Stimulated activated CD8-positive, alpha-beta memory T cell treated with anti-CD3 and anti-CD28 coated beads, Interleukin-12 subunit alpha, Interleukin-12 subunit beta, amount 100 ng/mL, for 4 hours (primary cell): ENCODE measurements at places on chromosomes 12 and 14.

- DNase-seq: no peak
Measured at GRCh38 chr14:64614805-64615391, 65.1 kb downstream of the PPP1R36 start.

DNA sequence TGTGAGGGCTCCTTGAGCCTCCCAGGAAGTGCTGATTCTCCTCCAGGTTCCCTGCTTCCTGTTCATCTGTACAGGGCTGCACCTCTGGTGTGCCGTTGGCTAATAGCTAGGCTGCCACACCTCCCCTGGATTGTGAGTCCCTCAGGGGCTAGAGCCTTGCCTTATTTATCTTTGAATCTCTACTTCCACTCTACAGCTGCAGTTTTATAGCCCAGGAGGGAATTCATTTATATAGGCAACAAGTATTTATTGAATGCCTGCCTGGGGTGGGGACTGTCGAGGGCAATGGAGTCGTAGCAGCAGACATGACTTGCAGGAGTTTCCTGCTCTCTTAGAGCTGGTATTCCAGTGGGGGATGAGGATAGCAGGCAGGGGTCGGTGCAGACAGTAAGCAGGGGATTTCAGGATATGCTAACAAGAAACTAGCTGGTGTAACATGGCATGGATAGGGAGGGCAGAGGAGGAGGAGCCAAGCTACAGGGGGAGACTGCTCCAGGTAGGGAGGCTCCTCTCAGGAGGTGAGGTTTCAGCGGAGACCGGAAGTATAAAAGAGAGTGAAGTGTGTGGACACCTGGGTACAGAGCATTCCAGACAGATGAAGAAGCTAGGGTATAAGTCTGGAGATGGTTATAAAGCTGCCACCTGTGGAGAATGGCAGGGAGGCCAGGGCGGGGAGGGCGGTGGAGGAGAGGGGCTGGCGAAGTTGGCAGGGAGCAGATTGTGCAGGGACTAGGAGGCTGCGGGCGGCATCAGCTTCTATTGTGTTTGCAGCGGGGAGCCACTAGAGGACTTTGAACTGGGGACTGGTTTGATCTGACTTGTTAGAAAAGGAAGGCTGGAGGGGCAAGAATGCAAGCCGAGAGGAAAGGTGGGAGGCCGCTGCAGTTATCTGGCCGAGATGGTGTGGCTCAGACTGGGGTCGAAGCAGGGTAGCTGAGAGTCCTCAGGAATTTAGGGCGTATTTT is 17.2 kb downstream of the USP30 start:
- DNase-seq: no peak

GRCh38 chr14:94544726-94545125 is 16.5 kb upstream of the SERPINA4 start:
- no peak for DNase-seq

GRCh38 chr14:92692822-92693226 is 55.6 kb downstream of the LGMN start:
- DNase-seq: no peak

GRCh38 chr12:105330931-105331804 is 677 bp downstream of the C12orf75 start:
- peak; percentile 21 for DNase-seq

DNA sequence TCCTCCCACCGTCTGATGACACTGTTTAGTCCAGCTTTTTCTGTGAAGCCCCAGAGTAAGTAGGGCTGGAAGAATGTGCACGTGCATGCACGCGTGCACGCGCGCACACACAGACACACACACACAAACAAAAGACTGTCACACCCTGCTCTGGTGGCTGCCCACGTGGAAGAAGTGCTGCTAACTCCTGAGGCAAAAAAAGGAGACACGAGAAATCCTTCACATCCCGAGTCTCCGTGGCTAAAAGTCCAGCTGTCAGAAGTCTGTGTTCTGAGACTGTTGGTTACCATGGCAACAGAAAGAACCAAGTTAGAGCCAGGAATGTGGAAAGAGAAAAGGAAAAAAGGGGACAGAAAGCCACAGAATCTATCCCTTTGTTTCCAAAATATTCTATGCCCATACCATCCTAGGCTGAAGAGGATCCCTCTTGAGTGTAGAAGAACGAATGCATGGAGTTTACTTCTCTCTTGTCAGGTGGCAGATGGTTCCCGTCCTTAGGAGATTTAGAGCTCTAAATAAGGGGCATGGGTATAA is 1.6 kb upstream of the C12orf71 start:
- DNase-seq: no peak

GRCh38 chr12:58764100-58764953 is 156.0 kb downstream of the LRIG3 start:
- no peak for DNase-seq

- DNase-seq: no peak
Measured at GRCh38 chr12:51388846-51389245, 2.4 kb downstream of the GALNT6 start.

DNA sequence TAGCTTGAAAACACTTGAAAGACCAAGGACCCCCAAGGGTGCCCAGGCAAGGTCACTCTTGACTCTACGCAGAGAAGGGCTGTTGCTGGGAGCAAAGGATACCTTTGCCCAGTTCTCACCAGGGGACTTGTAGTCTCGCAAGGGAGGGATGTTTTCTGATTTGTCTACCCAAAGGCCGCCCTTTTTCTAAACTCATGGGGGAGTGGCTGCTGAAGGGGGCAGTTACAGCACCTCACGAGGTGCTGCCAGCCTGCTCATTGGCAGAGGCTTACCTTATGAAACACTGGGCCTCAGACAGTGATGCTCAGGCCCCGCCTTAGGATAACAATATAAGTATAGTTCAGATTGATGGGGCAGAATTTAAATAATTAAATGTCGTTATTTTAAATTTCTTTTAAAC is 107.0 kb downstream of the ETV6 start:
- DNase-seq: no peak

GRCh38 chr14:106694638-106695393 is 1168.4 kb downstream of the TMEM121 start:
- DNase-seq: peak; percentile 23

GRCh38 chr14:63960926-63961567 is 108.2 kb downstream of the SYNE2 start:
- DNase-seq: no peak

DNA sequence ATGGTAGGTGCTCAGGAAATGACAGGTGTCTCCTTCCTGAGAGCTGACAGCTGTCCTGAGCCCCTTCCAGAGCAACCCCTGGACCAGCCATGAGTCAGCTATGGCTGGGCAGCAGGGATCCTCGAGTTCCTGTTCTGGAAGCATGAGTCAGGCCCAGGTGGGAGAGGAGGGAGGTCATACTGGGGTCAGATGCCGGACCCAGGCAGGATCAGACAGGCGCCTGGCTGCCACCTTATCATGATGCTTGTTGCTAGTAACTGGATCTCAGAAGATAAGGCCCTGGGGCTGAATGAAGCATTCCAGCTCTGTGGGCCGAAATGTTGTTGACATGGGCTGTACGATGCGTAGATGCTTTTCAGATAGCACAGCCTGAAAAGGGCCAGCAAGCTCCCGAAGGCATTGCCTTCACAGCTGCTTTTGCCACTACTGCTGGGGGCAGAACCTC is 17.4 kb upstream of the KRT7 start:
- DNase-seq: no peak

DNA sequence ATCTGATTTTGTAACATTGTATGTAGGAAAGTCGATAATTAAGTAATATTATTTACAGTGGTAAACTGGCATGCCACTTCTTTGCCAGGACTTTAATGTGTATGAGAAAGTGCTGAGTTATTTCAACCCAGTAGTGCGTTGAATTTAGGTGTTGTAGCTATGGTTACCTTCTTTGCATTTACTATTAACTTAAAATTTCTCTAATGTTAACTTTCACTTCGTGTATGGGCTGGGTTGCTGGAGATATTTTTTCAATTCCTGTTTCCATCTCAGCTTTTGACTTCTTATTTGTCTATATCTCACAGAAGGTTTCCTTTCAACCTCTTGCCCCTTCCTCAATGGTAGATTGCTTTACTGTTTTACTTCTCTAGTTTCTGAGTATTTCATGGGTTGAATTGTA is 1345.6 kb downstream of the FSCB start:
- DNase-seq: no peak

DNA sequence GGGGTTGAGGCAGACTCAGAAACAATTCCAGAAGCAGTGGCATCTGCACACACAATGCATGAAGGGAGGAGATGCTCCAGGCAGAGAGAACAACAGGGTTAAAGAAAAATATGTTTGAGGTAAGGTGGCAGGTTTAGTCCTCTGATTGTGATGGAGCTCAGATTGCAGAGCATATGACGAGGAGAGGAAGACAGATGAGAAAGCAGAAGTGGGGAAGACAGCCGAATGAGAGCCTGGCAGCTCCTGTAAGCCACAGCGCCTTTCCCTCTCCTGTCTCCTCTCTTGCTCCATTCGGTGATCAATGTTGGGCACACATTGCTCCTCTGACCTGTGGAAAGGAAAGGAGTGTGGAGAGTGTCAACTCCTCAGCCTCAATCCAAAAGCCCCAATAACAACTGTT is 372.2 kb downstream of the GXYLT1 start:
- no peak for DNase-seq
